Cortex of kidney (tissue), 1 donor: ENCODE measurements at places on chromosomes 2 and 18.

DNA sequence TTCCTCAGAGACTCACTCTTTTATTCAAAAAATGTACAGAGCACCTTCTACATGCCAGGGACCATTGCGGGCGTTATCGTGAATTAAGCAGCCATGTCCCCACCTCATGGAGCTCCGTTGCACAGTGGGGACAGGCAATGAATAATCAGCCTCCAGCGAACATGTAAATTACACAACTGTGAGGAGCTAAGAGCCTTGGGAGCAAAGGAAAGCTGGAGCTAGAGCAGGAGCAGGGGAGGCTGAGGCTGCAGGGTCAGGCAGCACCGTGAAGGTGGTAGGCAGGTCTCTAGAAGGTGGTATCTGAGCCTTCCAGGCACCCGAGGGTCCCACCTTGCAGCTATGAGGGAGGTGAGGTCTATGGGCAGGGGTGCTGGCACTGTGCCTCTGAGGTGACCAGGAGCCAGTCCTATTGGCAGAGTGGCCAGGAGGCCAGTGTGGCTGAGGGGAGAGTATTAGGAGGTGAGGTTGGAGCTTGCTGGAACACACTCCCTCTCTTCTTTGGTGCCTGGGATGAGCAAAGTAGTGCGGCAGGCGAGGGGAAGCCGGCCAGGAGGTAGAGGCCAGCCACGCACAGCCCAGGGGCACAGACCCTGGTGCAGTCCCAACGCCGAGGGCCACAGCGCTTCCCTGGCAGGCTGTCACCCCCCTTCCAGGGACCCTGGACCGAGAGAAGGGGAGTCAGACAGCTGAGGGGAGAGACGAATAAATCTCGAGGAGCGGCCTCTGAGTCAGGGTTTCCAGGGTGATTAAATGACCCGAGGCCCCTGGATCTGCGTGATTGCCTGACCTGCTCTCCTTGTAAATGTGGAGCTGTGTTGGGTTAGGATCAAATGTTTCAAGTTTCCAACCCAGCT lies 167.3 kb downstream of the SEPTIN10 start:
- no peak for DNase-seq

GRCh38 chr2:208827549-208828221 lies 421.1 kb downstream of the PTH2R start:
- no peak for DNase-seq

GRCh38 chr2:193539188-193539587 lies 1344.5 kb upstream of the TMEFF2 start:
- DNase-seq = no peak

DNA sequence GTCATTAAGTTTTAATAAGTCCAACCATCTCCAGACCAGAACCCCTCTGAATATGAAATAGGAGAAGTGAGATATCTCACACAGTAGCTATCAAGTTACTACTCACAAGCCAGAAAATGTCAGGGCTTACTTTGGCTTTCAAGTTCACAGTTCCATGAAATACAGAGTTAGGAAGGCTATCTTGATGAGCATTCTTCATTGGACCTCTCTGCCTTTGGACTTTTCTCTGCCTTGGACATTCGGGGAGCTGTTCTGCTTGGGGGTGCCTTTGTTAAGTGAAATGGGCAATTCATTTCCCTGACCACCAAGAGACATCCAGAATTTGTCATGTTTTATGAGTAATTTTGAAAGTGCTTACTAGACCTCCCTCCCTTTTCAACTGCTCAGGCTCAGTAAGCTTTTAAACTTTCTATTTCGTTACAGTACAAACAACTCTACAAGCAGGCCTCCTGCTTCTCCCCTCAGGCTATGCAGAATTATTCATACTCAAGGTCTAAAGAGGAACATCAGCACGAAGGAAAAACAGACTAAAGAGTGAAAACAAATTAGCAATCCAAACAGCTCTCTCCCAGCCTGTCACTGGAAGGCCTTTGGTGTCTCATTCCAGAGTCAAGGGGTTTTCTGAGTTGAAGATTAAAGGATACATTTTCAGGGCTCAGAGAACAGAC lies 95.3 kb downstream of the MREG start:
- no peak for DNase-seq

DNA sequence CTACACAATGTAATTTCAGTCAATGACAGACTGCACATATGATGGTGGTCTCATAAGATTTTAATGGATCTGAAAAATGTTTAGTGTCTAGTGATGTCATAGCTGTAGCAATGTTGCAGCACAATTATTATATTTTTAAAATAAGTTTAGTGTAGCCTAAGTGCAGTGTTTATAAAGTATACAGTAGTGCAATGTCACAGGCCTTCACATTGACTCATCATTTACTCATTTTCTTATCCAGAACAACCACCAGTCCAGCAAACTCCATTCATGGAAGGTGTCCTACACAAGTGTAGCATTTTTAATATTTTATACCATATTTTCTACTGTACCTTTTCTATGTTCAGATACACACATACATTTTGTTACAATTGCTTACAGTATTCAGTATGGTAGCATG lies 663.1 kb downstream of the ERBB4 start:
- no peak for DNase-seq

- DNase-seq = no peak
Observed at GRCh38 chr2:146239392-146240135, 1605.3 kb upstream of the ACVR2A start.

GRCh38 chr2:31087491-31087890 lies 50.7 kb downstream of the GALNT14 start:
- no peak for DNase-seq

DNA sequence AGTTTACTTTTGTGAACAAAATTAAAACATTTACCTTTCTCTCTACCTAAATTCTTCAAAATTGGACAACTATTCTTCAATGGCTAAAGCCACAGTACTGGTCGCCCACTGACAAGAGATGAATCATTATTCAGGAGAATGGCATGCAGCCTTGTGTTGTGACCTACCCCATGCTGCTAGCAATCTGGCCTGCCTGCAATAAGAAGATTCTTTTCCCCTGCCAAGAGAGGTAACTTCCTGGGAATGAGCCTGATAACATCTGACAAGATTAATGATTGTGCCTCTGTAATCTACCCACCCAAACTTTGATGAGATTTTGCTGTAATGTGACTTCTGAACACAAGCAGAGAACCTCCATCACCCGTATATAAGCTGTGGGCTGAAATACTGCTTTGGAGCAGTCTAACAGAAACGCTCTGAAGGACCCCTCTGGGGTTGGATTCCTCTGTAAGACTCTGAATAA lies 47.0 kb upstream of the ST3GAL5 start:
- no peak for DNase-seq

DNA sequence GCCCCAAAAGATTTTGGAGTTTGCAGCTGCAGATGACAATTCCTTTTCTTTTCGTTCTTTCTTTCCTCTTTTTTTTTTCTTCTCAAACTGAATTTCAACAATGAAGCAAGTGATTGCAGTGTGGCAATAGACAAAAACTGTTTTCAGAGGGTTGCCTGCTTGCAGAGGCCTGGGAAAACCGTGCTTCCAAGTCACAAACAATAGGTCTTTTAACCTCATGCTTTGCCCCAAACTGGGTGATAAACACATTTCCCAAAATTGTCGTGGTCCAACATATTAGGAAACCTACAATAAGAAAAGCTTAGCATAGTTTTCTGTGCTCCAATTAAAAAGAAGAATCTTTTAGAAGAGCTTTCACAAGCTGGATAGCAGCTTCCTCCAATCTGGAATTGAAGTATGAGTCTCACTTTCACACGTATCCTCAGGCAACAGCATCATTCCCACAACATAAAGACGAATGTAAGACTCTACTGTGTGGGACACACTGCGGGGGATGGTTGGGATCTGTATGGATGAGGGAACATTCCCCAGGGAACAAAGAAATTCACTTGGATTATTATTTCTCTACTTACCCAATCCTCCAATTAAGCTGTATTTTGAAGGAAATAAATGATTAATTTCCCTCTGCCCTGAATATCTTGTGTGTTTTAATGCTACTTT lies 656.1 kb downstream of the RNF144A start:
- no peak for DNase-seq

DNA sequence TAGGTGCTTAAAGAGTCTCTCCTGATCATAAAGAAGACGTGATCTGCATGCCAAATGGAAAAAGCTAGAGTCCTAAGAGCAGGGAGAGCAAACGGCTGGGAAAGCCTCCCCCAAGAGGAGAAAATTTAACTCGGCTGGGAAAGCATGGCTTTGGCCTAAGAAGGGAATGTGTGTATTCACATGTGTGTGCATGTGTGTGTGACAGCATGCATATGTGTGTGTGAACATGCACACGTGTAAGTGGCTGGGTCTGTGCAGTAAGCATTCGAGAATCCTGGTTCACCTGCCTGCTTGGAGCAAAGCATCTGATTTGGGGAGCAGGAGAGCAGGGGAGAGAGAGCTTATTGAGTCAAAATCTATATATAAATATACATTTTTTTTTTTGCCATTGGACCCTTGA lies 30.1 kb upstream of the BCL11A start:
- DNase-seq = no peak

DNA sequence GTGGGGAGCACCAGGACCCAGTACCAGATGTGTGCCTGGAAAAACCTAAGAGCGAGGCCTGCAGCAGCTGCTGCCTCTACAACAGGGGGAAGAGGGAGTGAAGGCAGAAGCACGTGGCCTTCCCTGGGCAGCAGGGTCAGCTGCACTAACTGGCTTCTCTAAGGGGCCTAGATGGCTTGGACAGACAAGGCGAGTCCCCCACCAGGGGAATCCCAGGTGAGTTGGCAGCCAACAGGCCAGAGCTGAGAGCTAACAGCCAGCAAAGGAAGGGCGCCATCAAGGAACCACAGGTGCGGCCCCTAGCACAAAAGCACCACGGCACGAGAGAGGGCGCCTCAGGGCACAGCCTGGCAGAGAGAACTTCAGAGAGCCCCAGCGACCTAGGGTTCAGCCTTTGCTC lies 19.8 kb upstream of the MAL start:
- no peak for DNase-seq

GRCh38 chr2:53177327-53177726 lies 590.3 kb upstream of the CHAC2 start:
- no peak for DNase-seq

GRCh38 chr18:27022477-27022876 lies 157.0 kb upstream of the AQP4 start:
- DNase-seq = no peak

DNA sequence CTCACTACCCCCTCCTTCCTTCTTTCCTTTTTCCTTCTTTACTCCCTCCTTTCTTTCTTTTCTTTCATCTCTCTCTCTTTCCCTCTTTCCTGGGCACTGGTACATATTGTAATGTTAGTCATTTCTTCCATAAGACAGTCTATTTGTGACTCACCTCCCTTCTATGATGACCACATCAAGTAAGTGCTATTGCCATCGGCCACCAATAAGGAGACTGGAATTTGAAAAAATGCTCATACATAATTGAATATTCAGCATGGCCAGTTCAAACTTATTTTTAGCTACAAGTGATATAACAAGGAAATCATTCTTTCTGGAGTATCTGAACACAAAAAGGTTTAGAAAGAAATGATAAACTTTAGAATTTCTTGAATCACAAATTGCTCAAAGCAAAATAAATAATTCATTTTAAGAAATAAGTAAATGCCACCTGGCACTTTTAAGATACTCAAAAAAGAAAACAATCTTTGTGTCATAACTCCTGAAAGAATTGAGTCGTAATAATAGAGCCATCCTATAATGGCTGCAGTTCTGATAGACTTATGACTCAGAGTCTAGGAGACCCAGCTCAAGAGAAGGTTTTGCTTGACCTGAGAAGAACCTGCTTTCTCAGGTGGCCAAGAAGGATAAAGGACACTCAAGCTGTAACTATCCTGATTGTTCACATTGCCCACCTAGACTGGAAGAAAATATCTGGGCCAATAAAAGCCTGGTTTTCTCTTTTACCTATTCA lies 51.6 kb upstream of the CCBE1 start:
- no peak for DNase-seq

GRCh38 chr2:97965116-97965515 lies 30.6 kb downstream of the TMEM131 start:
- no peak for DNase-seq

GRCh38 chr18:53906681-53907080 lies 317.8 kb downstream of the MBD2 start:
- no peak for DNase-seq

- DNase-seq = no peak
Observed at GRCh38 chr2:176370467-176371171, 101.4 kb downstream of the MTX2 start.

DNA sequence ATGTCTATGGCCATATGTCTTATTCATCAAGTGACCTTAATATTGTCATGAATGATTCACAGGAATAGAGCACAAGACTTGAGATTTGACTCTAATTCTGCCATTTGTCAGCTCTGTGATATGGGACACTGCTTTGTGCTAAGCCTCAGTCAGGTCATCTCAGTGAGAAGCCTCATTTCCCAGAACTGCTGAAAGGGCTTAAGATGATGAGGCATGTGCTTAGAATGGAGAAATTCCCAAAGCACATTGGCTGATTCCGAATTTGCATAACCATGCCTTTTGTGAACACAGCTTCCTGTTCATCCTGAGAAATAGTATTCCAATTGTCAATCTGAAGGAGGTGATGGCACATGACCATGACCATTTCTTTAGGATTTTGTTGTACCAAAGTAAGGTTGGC lies 218.1 kb downstream of the ALK start:
- DNase-seq = no peak

- DNase-seq = no peak
Observed at GRCh38 chr18:54555286-54555685, 35.8 kb upstream of the DYNAP start.

DNA sequence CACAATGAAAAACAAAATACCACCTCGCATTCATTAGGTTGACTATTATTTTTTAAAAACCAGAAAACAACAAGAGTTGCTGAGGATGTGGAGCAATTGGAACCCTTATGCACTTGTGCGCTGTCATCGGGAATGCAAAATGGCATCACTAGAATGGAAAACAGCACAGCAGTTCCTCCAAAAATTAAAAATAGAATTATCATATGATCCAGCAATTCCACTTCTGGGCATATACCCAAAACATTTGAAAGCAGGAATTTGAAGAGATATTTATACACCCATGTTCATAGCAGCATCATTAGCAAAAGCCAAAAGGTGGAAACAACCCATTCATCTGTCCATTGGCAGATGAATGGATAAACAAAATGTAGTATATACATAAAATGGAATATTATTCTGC lies 11.9 kb upstream of the NMUR1 start:
- DNase-seq = no peak

DNA sequence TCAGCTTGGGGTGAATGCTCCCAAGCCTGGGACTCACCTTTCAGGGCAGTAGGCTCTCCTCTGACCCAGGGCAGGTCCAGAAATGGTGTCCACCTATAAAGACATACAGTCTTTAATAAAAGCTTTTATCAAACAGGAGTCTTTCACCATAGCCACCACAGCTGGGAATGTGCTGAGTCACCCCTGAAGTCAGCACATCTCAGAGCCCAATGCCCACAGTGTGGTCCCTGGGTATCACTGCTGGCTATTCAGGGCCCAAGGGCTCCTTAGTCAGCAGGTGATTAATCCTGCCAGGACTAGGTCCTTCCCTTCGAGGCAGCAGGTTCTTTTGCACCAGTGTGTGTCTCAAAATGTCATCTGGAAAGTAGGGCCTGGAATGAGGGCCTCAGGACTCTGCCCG lies 181.9 kb downstream of the MEMO1 start:
- DNase-seq = no peak

GRCh38 chr2:105744091-105744908 lies 412 bp upstream of the NCK2 start:
- DNase-seq = no peak
